NCI-H446 (cell line): ENCODE measurements at places on chromosomes 6 and 20.

- no peak for DNase-seq
These were observed 146.2 kb downstream of the COL21A1 start for GRCh38 chr6:56101141-56101553.

- no peak for DNase-seq
These were observed 78.6 kb downstream of the MDGA1 start for GRCh38 chr6:37618916-37619590.

GRCh38 chr6:150666071-150666470, 66.4 kb downstream of the PLEKHG1 start:
- DNase-seq: no peak

- DNase-seq: no peak
These were observed 92.8 kb upstream of the BTN3A2 start for GRCh38 chr6:26272171-26272637.

GRCh38 chr6:31175971-31176370, 5.5 kb upstream of the POU5F1 start:
- no peak for DNase-seq

DNA sequence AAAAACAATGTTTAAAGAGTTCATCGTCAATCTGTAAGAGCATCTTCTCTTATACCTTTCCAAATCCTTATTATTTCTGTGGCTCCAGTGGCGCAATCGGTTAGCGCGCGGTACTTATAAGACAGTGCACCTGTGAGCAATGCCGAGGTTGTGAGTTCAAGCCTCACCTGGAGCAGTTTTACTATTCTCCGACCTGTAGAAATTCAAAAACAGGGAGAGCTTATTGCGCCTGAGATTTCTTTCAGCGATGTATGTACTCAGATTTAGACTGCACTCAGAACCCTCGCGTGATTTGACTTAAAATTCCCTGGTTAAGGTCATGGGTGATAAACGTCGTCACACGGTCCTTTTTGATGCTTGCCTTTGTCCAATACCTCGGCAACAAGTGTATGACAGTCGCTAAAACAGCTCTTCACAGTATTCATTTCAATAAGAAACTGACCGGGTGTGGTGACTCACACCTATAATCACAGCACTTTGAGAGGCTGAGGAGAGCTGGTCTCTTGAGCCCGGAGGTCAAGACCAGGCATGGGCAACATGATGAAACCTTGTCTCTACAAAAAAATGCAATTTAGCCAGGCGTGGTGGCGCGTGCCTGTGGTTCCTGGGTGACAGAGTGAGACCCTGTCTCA, 11.9 kb downstream of the GPX5 start:
- no peak for DNase-seq

DNA sequence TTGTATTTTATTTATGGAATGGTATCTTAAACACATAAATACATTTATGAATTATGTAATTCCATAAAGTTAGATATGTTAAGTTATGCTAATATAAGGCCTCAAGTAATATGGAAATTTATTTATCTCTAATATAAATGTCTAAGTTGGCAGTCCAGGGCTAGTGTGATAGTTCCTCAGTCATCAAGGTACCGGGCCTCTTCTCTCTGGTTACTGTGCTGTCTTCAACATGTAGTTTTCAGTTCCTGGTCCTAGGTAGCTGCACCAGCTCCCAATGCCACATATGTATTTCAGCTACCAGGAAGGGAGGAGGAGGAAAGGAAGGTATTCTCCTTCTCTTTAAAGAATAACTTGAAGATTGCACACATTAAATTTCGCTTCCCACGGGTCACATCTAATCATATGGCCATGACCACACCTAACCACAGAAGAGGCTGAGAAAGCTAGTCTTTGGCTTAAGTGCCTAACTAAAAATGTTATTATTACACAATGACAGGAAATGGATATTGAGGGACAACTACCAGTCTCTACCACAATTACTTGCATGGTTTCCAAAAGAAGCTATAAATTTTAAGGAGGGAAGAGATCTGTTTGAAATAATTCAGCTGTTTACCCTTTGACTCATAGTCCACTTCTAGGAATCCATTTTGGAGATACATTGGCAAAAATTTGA, 68.6 kb downstream of the BCKDHB start:
- no peak for DNase-seq

DNA sequence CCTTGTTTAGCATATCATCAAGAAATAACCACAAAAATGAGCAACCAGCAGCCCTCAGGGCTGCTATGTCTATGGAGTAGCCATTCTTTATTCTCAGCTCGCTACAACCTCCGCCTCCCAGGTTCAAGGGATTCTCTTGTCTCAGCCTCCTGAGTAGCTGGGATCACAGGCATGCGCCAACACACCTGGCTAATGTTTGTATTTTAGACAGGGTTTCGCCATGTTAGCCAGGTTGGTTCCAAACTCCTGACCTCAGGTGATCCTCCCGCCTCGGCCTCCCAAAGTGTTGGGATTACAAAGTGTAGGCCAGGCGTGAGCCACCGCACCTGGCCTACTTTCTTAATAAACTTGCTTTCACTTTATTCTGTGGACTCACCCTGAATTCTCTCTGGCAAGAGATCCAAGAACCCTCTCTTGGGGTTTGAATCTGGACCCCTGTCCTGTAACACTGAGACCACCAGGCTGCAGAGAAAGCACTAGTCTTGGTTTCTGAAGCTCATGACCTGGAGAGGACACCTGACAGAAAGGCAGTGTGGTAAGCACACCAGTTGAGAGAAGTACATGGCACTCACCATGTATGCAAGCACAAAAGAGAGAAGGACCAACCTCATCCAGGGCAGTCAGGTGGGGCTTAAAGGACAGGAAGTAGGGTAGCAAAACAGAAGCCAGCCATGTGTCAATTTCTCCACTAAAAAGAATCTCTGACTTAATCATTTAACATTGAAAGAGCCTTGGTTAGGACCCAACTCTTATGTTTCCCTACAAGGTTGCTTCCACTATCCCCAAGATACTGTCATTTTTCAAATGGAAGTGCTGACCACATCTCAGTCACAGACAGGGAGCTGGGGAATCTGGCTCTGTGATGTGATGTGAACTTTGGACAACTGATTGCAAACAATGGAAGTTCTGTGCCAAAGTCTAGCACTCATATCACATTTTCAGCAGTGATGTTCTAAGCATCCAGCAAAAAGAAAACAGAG, 97.4 kb upstream of the DST start:
- DNase-seq: no peak

DNA sequence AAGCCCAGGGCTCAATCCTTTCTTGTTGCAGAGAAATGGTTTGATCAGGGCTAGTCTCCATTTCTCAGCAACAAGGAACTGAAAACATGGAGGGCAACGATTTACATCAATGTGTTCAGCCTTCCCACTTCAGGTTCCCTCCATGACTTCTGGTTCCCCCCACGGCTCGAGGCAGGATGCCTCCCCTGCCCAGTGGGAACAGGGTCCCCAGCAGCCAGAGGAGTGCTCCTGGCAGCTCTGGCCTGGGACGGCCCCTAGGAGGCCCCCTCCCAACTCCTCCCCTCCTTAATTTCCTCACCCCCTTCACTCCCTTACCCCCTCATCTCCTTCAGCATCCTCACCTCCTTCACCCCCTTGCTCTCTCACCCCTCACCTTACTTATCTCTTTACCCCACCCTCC, 283.8 kb downstream of the CDC5L start:
- DNase-seq: no peak

DNA sequence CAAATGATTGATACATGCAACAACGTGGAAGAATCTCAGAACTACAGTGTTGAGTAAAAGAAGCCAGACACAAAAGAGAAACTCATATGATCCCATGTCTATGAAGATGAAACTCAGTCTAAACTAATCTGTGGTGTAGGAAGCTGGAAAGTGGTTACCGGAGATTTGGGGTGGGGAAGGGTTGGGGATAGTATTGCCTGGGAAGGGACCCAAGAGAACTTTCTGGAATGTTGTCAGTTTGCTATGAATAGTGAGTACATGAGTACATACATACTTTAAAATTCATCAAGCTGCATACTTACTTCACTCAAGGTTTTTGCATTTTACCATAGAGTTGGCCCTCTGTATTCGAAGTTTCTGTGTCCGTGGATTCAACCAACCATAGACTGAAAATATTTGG, 106.0 kb downstream of the SAMD5 start:
- DNase-seq: no peak

- DNase-seq: no peak
These were observed 175.8 kb downstream of the GMPR start for GRCh38 chr6:16414205-16414604.

DNA sequence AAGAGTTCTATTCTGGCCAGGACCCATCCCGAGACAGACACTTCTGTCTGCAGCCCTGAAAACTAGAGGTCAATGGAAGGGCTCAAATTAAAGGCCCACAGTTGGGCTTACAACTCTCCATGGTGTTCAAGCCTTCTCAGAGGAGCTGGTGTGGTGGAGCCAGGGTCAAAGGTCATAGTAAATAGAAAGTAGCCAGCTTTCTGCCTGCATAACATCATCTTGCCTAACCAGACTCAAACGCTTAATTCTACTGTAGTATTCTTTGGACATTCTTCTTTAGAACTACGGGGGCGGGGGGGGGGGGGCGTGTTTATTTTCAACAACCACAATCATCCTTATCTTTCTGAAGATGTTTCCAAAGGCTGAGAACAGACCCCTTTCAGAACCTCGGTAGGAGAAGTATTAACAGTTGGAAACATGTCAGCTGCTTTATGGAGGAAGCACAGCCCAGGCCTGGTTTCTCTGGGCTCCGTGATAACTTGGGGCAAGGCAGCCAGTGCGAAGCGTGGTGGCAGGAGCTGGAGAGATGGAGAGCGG, 1.5 kb upstream of the RREB1 start:
- DNase-seq: no peak

DNA sequence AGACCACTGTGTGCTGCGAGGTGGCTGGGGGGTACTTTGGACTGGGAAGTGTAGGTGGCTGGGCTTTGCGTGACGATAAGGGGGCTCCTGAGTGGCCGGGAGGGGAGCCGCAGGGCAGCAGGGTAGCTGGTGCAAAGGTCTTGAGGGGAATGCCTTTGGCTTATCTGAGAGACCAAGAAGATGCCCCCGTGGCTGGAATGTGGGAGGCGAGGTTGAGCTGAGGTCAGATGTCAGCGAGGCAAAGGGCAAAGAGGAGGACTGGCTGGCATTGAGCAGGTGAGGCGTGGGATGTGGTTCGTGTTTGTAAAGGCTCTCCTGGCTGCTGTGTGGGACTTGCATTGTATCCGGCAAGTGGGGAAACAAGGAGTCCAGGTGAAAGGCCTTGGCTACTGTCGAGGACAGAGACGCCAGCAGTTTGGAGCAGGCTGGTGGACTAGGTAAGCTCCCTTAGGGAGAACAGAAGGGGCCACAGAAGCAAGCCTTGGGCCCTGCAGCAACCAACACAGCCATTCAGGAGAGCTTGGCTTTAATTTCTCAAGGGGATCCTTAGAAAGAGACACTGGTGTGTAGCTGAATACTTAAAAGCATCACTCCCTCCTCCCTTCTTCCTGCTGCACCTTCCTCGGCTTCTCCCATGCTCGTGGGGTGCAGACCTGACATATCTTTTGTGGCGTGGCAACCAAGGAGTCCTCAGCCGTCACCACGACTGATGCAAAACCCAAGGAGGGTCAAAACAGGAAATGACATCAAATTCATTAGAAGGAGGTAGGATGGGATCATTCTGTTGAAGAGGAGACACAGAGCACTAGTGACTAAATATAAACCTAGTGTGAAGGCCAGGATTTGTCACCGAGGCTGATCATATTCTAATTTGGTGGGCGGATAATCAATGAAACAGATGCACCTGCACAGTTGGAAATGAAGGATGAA, 53.5 kb upstream of the ERVFRD-1 start:
- no peak for DNase-seq

- no peak for DNase-seq
These were observed 154.0 kb downstream of the TSHZ2 start for GRCh38 chr20:53126185-53126584.

GRCh38 chr20:41135187-41135887, 2.0 kb upstream of the PLCG1 start:
- peak; percentile 17 for DNase-seq

GRCh38 chr20:44449864-44450263, 25.8 kb upstream of the TTPAL start:
- DNase-seq: no peak

DNA sequence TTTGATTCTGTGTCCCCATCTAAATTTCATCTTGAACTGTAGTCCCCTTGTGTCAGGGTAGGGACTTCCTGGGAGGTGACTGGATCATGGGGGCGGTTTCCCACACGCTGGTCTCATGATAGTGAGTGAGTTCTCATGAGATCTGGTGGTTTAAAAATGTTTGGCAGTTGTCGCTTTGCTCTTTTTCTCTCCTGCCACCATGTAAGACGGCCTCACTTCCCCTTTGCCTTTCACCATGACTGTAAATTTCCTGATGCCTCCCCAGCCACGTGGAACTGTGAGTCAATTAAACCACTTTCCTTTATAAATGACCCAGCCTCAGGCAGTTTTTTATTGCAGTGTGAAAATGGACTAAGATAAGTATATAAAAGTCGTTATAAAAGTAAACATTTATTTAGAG, 80.5 kb upstream of the SGK1 start:
- DNase-seq: no peak

DNA sequence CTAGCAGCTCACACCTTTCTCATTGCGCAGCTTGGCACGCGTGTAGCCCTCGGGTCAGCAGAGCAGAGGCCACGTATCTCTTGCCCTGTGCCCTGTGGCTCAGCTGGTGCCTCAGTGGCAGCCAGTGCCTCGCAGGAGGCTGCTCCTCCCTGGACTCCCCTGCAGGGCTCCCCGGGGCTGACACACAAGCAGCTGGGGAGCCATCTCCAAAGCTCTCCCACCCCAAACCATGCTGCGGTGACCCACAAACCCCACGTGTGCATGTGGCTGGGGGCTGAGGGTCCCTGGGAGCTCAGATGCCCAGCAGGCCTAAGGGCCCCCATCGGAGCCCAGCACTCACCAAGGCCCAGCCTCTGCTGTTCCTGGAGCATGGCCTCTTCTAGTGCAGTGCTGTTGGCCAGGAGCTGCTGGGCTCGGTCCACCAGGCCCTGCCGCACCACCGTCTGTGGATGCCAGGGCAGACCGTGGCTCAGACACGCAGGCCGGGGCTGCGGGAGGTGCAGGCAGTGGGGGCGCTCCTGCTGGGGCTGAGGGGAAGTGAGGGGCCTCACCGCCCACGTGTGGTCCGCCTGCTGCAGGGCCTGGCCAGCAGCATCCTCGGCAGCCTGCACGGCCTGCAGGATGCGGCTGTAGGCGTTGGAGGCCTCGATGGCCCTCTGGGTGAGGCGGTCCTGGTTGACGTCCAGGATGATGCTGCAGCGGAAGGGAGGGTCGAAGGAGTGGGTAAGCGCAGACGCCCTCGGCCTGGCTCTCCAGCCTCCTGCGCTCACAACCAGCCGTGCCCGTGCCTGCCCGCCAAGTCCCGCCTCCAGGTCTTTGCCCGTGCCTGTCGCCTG, 13.8 kb downstream of the ADRM1 start:
- no peak for DNase-seq

DNA sequence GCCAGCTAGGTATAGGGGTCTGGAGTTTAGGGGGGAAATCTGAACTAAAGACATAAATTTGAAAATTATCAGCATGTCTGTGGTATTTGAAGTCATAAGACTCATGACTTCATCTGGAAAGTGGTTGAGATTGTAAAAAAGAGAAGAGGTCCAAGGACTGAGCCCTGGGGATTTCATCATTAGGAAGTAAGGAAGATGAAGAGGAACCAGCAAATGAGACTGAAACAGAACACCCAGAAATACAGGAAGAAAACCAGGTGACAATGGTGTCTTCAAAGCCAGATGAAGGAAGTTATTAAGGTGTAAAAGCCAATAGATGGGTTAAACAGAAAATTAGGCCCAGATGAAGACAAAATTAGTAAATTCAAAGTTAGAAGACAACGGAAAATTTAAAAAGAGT, 49.1 kb upstream of the UBR2 start:
- DNase-seq: no peak

GRCh38 chr20:3541887-3542721, 71.3 kb downstream of the ATRN start:
- no peak for DNase-seq

GRCh38 chr20:46648903-46649649, 2.2 kb downstream of the SLC13A3 start:
- no peak for DNase-seq
